Thoracic aorta (tissue), 2 donors: ENCODE measurements at places on chromosomes 1 and 21. TPM values are rescaled to one million over a fixed set of nuclear protein-coding genes. Genes with fewer than 3 reads are reported as not detected.

The FAM72C gene
- total RNA-seq: not detected

The DYRK3 gene
- total RNA-seq: 11.9 TPM

The WNT9A gene
- 7.9 TPM for total RNA-seq

The NID1 gene
- 95.5 TPM for total RNA-seq

The MTARC2 gene
- 30.4 TPM for total RNA-seq

The UTS2 gene
- total RNA-seq: not detected

The S100A2 gene
- 1.1 TPM for total RNA-seq

The GNB1 gene
- total RNA-seq: 169 TPM
